ENCODE measurements at places on chromosomes 13 and 19. TPM values are rescaled to one million over a fixed set of nuclear protein-coding genes. Genes with fewer than 3 reads are reported as not detected.

GRCh38 chr13:113058988-113059850 is 46.4 kb upstream of the F7 start:
- no peak overlapping the region for H3K4me3 ChIP-seq
- no peaks in the 10 kb centered on the region for H3K27me3 ChIP-seq
- DNase-seq, result no peak

SLC7A10 gene
- not detected for total RNA-seq

HIPK4 gene
- not detected for total RNA-seq

GRCh38 chr13:112078879-112079531 is 12.1 kb downstream of the SOX1 start:
- no peaks in the 10 kb centered on the region for H3K36me3 ChIP-seq
- H3K4me1 ChIP-seq, result no peaks in the 10 kb centered on the region
- no peak overlapping the region for H3K4me3 ChIP-seq
- H3K27ac ChIP-seq, result no peak overlapping the region

KCTD12 gene
- 9.6 TPM for total RNA-seq

GRCh38 chr13:111090169-111090568 is 24.9 kb upstream of the ARHGEF7 start:
- no peak for DNase-seq
- H3K27me3 ChIP-seq, result no peaks in the 10 kb centered on the region
- H3K27ac ChIP-seq, result no peak overlapping the region
- H3K4me1 ChIP-seq, result no peaks in the 10 kb centered on the region

CBLC gene
- total RNA-seq, result not detected

GRCh38 chr13:48233046-48233888 is at the start of gene ITM2B:
ITM2B (plus strand) TSS chr13:48233206; CDS start chr13:48233361, 155 bp downstream.
- peak within 1 kb of the TSS; percentile 92 for H3K4me3 ChIP-seq
- peaks cover 45% of the 10 kb centered on the region for H3K4me1 ChIP-seq
- no peaks in the 10 kb centered on the region for H3K27me3 ChIP-seq
- DNase-seq, result peak; percentile 74

GRCh38 chr19:13729859-13730258 is 34.5 kb upstream of the MRI1 start:
- DNase-seq, result no peak
- no peak overlapping the region for H3K4me3 ChIP-seq
- no peaks in the 10 kb centered on the region for H3K36me3 ChIP-seq
- H3K27ac ChIP-seq, result no peak overlapping the region

DNA sequence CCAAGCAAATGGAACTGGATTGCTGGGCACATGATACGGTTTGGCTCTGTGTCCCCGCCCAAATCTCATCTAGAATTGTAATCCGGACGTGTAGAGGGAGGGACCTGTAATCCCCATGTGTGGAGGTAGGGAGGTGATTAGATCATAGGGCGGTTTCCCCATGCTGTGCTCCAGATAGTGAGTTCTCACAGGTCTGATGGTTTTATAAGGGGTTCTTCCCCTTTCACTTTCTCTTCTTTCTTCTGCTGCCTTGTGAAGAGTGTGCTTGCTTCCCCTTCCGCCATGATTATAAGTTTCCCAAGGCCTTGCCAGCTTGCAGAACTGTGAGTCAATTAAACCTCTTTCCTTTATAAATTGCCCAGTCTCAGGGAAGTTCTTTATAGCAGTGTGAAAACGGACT is 32.6 kb upstream of the MTIF3 start:
- H3K4me1 ChIP-seq, result peaks cover 9% of the 10 kb centered on the region
- no peaks in the 10 kb centered on the region for H3K36me3 ChIP-seq
- no peak overlapping the region for H3K27ac ChIP-seq
- peak; percentile 8 for DNase-seq

GRCh38 chr19:45117671-45118070 is 24.7 kb downstream of the PPP1R37 start:
- H3K36me3 ChIP-seq, result no peaks in the 10 kb centered on the region
- no peak for DNase-seq
- H3K27ac ChIP-seq, result no peak overlapping the region
- no peaks in the 10 kb centered on the region for H3K27me3 ChIP-seq
- no peak overlapping the region for H3K4me3 ChIP-seq

- no peaks in the 10 kb centered on the region for H3K27me3 ChIP-seq
- no peaks in the 10 kb centered on the region for H3K4me1 ChIP-seq
- no peak for DNase-seq
- H3K4me3 ChIP-seq, result no peak overlapping the region
- H3K27ac ChIP-seq, result no peak overlapping the region
These were observed 438.7 kb upstream of the ARGLU1 start for GRCh38 chr13:107006661-107007060.

ZNF490 gene
- total RNA-seq, result 11.8 TPM

GRCh38 chr13:88183440-88183839 is 512.3 kb downstream of the SLITRK5 start:
- H3K4me1 ChIP-seq, result no peaks in the 10 kb centered on the region
- no peak overlapping the region for H3K27ac ChIP-seq
- H3K27me3 ChIP-seq, result no peaks in the 10 kb centered on the region
- H3K4me3 ChIP-seq, result no peak overlapping the region
- H3K36me3 ChIP-seq, result no peaks in the 10 kb centered on the region

DNA sequence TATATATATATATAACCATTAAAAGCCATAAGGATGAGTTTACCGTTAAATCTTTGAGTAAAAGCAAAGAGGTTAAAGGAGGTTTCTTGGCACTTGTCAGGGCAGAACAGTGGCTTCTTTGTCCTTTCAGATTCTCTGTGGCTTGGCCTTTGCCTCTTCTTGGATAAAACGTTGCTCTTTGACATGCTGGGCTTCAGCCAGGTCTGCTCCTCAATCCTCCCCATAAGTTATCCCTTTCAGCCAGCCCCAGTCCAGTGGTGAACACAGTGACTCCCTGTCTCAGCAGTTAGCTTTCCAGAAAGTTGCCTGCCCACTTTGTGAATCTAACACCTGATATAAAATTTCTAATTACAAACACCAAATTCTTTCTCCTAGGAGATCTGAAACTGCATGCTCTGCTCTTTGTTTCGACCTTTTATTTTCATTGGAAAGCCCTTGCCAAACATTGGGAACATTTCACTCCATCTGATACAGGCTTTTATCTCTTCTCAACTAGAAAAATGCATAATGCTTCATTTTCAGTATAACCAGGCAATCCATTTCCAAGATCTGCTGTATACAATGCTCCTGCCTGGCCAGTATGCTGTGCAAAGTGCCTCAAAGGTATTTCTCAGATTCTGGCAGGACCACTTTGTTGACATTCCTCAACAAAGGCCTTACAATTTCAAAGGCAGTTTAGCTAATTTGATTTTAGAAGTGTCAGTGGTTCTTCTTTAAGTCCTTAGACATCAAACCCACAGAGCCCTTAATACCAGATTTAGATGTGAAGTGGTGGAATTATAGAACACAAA is 16.2 kb upstream of the MED4 start:
- H3K27me3 ChIP-seq, result no peaks in the 10 kb centered on the region
- H3K4me3 ChIP-seq, result no peak overlapping the region
- no peaks in the 10 kb centered on the region for H3K36me3 ChIP-seq
- no peak overlapping the region for H3K27ac ChIP-seq
- no peak for DNase-seq

- H3K4me3 ChIP-seq, result no peak overlapping the region
- no peak overlapping the region for H3K27ac ChIP-seq
- no peaks in the 10 kb centered on the region for H3K36me3 ChIP-seq
- no peak for DNase-seq
These were observed 4.6 kb upstream of the CDC16 start for GRCh38 chr13:114230117-114230516.

KANK2 gene
- total RNA-seq, result 0.52 TPM

SIGLEC5 gene
- total RNA-seq, result not detected

DNA sequence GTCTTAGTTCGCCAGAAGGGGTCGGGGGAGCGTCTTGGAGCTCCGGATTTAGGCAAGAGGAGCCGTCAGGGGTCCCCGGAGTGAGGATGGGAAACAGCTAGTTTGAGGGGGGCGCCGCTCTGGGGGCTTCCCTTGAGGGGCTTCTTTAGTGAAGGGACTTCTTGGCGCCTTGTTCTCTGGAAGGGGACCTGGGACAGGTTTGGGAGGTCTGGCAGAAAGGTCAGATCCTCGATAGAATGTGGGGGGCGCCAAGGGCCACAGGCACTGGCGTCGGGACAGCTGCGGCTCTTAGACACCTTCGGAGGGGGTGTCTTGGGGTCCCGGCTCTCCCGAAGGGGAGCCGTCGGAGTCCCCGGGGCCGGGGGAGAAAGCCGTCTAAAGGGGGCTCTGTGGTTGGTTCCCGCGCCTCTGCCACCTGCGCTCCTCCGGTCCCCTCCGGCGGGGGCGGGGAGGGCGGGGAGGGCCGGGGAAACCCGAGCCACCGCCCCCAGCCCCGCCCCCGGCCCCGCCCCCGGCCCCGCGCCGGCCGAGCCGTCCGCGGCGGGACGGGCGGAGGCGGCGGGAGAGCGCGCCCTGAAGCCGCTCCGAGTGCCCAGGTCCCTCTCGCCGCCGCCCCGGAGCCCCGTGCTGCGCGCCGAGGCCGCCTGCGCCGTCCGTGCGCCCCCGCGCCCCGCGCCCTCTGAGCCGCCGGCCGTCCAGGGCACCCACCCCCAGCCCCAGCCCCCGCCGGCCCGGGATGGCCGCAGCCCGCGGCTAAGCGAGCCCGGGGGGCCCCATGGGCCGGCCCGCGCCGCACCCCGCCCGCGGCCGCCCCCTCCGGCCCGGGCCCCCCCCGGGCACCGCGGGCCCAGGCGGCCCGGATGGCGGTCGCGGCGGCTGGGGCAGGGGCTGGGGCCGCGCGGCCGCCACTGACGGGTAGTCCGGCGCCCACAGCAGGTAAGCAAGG is at the start of gene NRTN:
Gene NRTN (plus strand): TSS at position 552 of the 946 bp plus-strand sequence. CDS start 19,099 bp downstream, outside the sequence.
- no peaks in the 10 kb centered on the region for H3K27me3 ChIP-seq
- peaks cover 20% of the 10 kb centered on the region for H3K4me1 ChIP-seq
- H3K27ac ChIP-seq, result peak within 1 kb of the TSS; percentile 15
- DNase-seq, result no peak
- H3K36me3 ChIP-seq, result no peaks in the 10 kb centered on the region

DNA sequence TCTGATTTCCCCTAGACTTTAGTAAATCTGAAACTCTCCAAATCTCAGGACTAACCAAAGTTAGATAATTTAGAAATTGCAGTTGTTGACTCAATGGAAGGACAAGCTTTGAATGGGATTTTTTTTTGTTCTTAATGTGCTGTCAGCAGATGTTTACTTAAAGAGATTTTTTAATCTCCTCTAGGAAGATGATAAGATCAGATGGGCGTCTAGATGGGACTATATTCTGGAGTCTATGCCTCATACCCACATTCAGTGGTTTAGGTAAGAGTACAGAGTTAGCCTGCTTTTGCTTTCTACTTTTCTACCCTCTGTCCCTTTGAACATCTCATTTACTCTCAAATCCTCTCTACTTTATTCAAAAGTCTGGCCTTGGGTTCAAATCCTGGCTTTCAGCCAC is 39.3 kb downstream of the TM9SF2 start:
- H3K4me3 ChIP-seq, result no peak overlapping the region
- peaks cover 55% of the 10 kb centered on the region for H3K4me1 ChIP-seq
- peaks cover 24% of the 10 kb centered on the region for H3K36me3 ChIP-seq
- peak overlapping the region; percentile 9 for H3K27ac ChIP-seq
- no peaks in the 10 kb centered on the region for H3K27me3 ChIP-seq
- no peak for DNase-seq

GRCh38 chr13:101150998-101151397 is 265.3 kb downstream of the NALCN start:
- no peaks in the 10 kb centered on the region for H3K27me3 ChIP-seq
- DNase-seq, result no peak
- no peaks in the 10 kb centered on the region for H3K36me3 ChIP-seq
- no peak overlapping the region for H3K27ac ChIP-seq
- no peaks in the 10 kb centered on the region for H3K4me1 ChIP-seq

- peak overlapping the region; percentile 71 for H3K27ac ChIP-seq
- peak; percentile 55 for DNase-seq
- peak overlapping the region; percentile 44 for H3K4me3 ChIP-seq
- H3K4me1 ChIP-seq, result peaks cover 31% of the 10 kb centered on the region
These were observed 3.7 kb downstream of the FUZ start for GRCh38 chr19:49809160-49809940.
